ENCODE measurements at places on chromosomes 3 and 15.

DNA sequence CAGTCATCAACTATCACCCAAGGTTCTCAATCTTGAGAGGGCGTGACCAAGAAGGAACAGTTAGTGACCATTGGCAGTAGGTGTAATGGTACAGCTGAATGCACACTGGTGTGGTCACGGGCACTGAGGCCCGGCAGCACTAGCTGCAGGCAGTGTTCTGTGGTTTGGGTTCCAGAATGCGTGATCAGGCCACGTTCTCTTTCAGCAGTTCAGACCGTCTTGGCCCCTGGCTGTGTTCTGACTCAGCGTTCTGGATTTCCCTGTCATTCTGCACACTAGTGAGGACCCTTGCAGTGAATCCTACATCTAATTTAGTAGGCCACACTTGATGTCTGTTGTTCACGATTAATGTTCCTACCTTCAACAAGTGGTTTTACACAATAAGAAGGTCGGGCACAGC lies 220.5 kb upstream of the SLCO3A1 start:
- no peak for DNase-seq

DNA sequence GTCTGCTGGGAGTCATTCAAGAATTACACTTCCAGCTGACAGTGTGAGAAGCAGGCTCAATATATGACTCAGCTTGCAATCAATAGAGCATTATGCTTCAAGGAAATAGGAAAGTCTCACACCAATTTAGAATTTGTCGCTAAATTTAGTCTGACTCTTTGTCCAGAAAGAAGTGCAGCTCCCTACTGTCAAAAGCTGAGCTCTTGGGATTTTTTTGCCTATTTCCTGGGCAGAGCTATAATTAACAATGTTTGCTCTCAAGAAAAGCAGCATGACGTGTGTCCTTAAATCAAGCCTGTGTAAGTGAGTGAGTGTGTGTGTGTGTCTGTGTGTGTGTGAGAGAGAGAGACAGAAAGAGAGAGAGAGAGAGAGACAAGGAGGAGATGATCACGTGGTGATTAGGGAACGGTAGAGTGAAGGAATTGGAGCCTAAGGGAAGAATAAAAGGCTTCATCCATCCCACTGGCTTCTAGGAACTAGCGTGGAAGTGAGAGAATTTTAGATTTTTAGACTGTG lies 16.4 kb upstream of the SLC35G2 start:
- no peak for DNase-seq

GRCh38 chr3:133040696-133041523 lies 2.7 kb downstream of the TMEM108 start:
- peak; percentile 61 for DNase-seq

- no peak for DNase-seq
Measured at GRCh38 chr3:182527745-182528144, 265.6 kb upstream of the ATP11B start.

- no peak for DNase-seq
Measured at GRCh38 chr15:90840954-90841353, 27.4 kb upstream of the FURIN start.

DNA sequence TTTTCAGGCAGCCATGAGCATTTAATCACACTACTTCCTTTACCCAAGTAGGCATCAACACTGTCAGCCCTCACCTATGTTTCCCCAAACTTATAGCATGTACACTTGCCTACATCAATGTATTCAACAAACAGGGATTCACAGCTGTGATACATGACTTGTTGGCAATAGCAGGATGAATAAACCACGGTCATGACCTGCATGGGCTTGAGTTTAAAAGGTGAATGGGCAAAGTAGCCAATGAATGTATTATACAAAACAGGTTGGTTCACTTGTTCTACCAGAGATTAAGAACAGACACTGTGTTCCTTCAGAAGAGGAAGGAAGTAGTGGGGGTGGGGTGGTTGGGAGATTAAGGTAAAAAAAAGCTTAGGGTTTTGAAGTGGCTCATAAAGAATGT lies 861.9 kb upstream of the SEMA6D start:
- DNase-seq: no peak

DNA sequence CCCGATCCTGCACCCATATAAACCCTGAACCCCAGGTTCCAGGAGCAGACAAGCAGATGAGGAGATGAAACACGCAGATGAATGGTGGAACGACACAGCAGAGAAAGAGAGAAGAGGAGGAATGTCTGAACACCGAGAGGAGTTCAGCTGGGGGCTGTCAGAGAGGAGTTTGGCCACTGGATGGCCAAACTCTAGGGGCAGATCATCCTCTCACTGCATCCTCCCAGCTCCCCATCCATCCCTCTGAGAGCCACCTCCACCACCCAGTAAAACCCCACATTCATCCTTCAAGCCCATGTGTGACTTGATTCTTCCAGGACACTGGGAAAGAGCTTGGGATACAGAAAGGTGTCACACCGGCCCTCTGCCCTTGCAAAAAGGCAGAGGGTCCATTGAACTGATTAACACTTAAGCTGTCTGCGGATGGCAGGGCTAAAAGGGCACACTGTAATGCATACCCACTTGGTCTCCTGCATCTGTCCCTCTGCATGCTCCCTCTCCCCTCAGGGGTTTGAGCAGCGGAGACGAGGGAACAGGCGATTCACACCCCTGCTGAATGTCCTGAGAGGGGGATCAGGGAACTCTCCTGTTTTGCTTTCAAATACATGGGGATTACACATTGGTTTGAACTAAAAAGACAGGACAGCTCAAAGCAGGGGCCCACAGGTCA lies 53.8 kb downstream of the TMED3 start:
- DNase-seq: no peak

GRCh38 chr15:99212406-99212805 lies 37.0 kb downstream of the TTC23 start:
- DNase-seq: no peak

GRCh38 chr3:56398659-56399058 lies 69.6 kb downstream of the ERC2 start:
- DNase-seq: no peak

DNA sequence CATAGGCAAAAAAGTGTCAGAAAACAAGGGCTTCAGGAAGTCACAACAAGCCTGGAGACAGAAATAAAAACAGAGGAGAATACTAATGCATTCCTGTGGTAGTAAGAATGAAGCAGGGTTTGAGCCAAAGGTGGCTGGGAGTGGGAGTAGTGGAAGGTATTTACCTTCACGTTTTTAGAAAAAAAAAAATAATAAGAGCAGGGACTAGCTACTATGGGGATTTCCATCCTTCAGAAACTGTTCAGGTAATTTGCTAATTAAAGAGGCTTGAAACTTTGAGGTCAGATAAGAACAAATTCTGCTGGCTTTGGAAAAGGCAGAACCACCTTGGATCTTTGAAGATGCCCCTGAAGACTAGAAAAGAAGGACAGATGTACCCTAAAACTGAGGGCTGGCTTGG lies 18.4 kb downstream of the ILDR1 start:
- DNase-seq: no peak

GRCh38 chr3:24450160-24450907 lies 44.3 kb downstream of the THRB start:
- no peak for DNase-seq

- DNase-seq: no peak
Measured at GRCh38 chr3:188660415-188660814, 506.5 kb downstream of the LPP start.

GRCh38 chr3:134938029-134938525 lies 143.0 kb downstream of the EPHB1 start:
- DNase-seq: no peak

DNA sequence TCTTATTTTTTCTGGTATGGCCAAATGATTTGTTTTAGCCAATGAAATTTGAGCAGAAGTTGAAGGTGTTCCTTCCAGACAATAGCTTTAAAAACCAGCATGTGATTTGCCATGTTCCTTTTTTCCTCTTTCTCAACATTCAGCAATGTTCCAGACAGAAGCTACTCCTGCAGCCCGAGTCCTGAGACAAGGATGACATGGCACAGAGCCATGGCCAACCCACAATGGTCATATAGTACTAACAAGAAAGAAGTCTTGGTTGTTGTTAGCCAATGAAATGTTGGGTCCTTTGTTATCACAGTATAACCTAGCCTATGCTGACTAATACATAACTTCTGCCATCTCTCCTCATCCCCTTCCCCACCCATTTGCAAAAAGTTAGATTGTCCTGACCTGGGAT lies 211.1 kb upstream of the STT3B start:
- DNase-seq: no peak

GRCh38 chr3:189355481-189356201 lies 183.9 kb downstream of the TPRG1 start:
- no peak for DNase-seq

- no peak for DNase-seq
Measured at GRCh38 chr15:80992441-80992840, 2.8 kb upstream of the MESD start.

DNA sequence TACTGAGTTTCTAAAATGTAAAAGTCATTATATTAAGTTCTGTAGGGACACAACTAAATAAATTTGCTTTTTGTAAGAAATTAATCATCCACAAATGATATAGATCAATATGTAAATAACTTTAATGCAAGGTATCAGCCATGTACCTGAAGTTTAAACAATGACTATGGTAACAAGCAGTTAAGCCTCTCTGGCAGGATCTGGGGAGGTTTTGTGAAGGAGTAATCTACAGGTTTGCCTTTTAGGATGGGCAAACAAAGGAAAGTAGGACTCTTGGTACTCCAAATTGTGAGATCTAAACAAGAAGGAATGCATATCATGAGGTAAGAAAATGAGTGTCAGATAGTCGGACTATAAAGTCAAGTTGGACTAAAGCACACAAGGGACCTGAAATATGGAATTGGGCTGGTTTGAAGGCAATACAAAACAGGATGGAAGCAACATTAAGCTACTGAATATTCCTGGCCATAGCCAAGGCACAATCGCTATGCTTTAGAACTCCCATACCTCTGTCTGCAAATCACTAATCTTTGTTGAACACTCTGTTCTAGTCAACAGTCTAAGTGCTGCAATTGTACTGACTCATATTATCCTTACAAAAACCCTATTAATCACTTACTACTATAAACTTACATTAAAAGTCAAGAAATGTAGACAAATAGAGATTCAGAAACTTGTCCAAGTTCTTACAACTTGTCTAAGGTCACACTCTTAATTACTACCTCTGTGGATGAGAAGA lies 412.8 kb downstream of the DIPK2A start:
- no peak for DNase-seq

DNA sequence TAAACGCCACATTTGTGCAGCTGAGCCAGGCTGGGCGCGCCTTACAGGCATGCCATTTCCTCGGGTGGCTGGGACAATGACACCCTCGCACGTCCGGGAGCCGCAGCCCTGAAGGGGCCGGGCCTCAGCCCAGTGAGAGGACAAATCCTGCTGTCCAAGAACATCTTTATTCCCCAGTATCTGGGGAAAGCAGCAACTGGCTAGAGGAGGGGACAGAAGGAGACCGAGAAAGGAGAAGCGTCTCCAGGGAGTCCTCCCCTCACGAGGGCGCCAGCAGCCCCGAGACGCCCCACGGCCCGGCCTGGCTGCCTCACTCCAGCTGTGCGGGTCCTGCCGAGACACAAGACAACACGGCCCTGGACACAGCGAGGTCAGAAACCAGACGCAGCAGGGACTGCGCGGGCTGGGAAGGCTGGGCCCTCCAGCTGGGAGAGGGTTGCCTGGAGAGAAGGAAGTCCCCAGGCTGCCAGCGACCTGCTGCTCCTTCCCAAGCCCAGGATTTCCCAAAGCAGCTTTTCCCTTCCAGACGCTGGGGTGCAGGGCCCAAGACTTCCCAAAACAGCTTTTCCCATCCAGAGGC lies 130.2 kb downstream of the CHSY1 start:
- peak; percentile 37 for DNase-seq

DNA sequence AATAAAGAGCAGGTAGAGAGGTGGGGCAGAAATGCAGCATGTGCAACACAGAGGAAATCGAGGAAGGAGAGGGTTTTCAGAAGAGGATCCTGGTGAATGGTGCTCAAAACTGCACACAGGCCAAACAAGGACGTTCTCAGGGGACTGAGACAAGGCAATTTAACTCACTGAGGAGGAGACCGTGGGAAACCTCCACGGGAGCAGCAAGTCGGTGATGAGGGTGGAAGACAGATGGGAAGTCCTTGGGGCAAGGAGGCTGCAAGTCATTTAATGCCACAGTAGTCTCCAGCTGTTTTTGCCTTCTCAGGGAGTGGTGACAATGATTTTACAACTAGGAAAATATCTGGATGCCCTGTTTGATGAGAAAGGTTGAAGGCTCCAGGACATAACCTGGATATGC lies 11.5 kb upstream of the PDIA5 start:
- DNase-seq: no peak

- DNase-seq: no peak
Measured at GRCh38 chr3:159480046-159480445, 508.6 kb upstream of the IL12A start.

DNA sequence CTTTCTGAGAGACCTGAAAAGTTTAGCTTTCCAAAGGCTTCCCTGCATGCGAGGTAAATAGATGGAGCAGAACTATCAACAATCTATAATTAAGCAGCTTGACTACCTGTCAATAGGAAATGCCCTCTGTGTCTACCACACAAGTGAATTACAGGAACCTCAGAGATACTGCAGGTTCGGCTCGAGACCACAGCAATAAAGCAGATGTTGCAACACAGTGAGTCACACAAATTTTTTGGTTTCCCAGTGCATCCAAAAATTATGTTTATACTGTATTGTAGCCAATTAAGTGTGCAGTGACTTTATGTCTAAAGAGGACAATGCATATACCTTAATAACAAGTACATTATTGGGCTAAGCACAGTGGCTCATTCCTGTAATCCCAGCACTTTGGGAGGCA lies 252.0 kb downstream of the UBE2E2 start:
- DNase-seq: no peak

DNA sequence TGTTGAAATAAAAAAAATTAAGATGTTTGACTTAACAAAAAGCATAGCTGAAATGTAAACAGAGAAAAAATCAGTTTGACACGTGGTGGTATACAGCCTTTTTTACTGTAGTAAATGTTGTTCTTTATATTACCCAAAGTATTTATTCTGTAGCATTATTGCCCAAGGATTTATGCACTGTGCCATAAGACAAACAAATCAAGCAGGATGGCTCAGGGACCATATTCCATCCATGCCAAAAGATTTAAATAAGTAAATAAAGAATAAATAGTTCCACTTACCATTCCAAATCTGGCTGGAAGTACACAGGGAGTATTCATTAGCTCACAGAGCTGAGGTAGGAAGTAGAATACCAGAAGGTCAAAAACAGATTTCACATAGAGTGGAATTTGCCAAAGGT lies 666.7 kb upstream of the CADM2 start:
- no peak for DNase-seq

- no peak for DNase-seq
Measured at GRCh38 chr15:46696281-46696680, 1021.0 kb upstream of the SEMA6D start.

- peak; percentile 29 for DNase-seq
Measured at GRCh38 chr15:99249270-99249841, at the start of gene TTC23. Gene TTC23 (minus strand): TSS chr15:99249581. CDS start chr15:99228712, 20,869 bp downstream.

DNA sequence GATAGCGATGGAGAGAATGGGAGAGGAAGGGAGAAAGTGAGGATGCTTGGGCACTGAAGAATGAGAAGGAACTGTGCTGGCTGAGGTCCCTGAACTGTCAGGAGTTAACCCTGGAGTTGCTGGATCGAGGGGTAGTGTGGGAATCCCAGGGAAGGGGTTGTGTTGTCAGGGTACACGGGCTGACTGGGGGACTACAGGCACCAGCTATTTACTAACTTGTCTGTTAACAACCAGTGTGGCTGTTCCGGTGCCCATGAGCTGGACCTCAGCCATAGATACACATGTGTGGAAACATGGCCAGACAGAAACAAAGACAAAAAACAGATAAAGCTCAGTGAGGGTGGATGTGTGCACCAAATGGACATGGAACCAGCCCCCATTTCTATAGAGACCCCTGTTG lies 55.1 kb downstream of the GASK1A start:
- no peak for DNase-seq
